Spinal cord (tissue), 10 donors: ENCODE measurements at places on chromosomes 13 and 19. TPM values are rescaled to one million over a fixed set of nuclear protein-coding genes. Genes with fewer than 3 reads are reported as not detected.

HPN gene
- polyA plus RNA-seq, result 1.1 TPM

DNA sequence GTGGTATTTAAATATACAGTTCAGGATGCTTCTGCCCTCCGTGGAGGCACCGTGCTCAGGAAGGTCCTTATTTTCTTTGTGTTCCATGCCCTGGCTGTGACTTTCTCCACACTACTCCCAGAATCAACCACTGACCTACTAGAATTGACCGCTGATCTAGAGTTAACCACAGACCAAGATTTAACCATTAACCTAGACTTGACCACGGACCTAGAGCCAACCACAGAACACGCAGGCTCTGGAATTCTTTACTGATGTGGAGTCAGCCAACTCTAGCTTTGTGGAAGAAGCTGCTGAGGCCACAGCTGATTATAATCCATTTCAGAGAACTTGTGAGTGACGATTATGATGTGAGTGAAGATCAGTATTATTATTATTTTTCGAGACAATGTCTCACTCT is 18.0 kb downstream of the GTF2F2 start:
- DNase-seq, result no peak

- no peak for DNase-seq
Measured at GRCh38 chr13:79581870-79582315, 100.9 kb downstream of the NDFIP2 start.

DNA sequence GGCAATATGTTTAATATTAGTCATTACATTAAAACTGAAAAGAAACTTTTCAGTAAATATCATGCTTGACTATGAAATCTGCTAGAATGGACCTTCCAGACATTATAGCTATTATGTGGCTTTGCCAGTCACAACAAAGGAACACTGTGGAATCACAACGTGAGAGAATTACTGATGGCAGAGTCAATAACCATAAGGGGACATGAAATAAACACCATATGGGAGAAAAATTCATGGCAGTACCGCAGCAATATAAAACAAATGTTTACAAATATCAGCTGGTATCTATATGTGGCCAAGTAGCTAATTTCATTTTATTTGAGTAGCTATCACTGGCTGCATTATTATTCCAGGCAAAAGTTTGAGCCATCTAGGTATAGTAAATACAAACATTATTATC is 1818.6 kb downstream of the PCDH9 start:
- peak; percentile 64 for DNase-seq

GRCh38 chr13:34816245-34816884 is 125.7 kb upstream of the NBEA start:
- peak; percentile 60 for DNase-seq

GRCh38 chr19:33503433-33504057 is 18.0 kb downstream of the PEPD start:
- DNase-seq, result no peak

ADGRE3 gene
- not detected for polyA plus RNA-seq

DNA sequence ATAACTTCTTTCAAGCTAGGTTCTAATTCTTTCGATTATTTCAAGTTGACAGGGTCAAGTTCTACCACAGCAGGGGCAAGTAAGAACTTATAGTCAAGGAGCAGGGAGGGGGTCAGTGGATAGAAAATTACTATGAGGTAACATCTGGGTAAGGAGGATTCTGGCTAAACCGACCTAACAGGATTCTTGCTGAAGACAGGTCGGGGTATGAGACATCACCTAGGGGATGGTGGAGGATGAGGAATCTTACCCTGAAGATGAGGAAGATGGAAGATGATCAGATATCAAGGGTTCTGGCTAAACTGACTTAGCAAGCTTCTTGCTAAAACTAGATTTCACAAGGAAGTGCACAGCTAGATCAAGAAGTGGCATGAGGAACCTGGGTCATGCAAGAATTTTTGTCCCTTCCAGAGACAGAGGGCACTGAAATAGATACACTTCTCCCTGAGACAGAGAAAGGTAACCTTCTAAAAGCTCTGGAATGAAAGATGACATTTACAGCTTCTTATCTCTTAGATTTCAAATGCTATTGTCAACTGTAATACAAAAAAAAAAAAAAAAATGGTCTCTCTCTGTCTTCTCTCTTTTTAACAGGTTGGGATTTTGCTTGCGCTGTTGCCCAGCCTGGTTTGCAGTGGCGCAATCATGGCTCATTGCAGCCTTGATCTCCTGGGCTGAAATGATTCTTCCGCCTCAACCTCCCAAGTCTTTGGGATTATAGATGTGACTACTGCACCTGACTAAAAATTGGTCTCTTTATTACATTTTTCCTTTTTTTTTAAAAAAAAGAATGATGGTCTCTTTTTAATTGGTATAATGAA is 9.6 kb upstream of the METTL21C start:
- DNase-seq, result no peak

- DNase-seq, result no peak
Measured at GRCh38 chr13:102017248-102017647, 384.6 kb downstream of the FGF14 start.

- DNase-seq, result no peak
Measured at GRCh38 chr13:75771818-75772217, 135.7 kb downstream of the LMO7 start.

ANO8 gene
- polyA plus RNA-seq, result 59.3 TPM

DNA sequence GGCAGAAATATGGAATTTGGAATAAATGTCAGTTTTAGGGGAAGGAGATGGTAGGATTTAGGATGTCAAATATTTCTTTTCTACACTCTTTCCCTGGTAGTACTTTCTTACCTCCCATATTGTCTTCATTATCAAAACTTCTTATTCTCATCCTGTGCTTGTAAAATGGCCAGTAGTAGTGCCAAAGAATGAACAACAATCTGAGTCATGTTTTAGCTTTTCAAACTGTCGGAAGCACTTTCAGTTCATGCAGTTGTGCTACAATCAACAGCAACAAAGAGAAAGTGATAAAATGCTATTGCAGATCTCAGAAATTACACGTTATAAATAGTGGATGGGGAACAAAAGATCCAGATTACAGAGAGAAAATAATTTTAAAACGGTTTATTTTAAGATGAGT is 193.7 kb upstream of the RXFP2 start:
- no peak for DNase-seq

IL4I1 gene
- 1.3 TPM for polyA plus RNA-seq

- no peak for DNase-seq
Measured at GRCh38 chr19:50330365-50331078, 1.3 kb upstream of the KCNC3 start.

FCGBP gene
- polyA plus RNA-seq, result 2.3 TPM

DNA sequence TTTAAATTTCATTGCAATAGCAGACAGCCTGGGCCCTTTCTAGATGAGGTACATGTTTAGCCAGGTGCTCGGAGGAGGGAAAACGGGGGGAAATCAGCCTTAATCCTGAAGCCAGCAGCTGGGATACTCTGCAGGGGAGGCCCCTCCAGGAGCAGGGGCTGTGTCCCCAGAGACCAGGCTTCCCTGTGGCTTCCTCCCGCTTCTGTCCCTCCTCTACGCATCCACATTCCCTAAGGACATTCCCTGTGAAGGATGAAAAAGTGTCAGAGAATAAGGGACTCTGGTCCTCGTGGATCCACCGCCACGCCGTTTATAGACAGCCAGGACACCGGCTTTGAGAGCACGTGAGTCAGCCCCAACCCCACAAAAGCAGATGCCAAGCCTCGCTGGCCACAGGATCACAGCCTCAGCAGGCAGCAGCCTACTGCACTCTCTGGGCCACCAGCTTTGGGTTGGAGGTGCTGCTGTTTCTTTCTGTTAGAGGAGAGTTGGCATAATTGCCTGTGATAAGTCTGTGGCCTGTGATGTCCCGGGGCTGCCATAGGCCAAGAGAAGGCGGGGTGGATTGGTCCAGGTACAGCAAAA is 36.7 kb upstream of the RANBP3 start:
- no peak for DNase-seq

GRCh38 chr13:50375792-50376191 is 360.5 kb downstream of the KCNRG start:
- DNase-seq, result no peak

DNA sequence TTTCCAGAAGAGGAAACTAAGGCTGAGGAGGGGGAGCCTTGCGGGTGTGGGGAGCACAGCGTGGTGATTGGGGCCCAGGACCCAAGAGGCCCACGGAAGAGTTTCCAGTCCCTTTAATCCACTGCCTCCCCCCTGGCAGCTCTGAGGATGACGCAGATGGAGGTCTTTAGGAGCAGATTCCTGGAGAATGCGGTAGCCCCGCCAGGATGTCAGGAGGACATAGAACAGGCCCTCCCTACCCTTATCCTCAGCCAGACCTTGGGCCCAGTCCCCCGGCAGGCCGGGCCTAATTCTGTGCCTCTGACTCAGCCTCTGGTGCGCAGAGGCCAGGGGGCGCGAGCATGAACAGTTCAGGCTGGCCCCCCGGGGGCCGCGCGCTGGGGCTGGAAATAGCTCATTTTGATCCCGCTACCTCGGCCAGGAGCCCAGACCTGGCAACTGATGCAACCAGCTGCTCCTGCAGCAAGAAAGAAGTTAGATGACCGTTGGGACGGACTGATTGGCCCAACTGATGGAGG is 461 bp upstream of the HSPB6 start:
- no peak for DNase-seq

DNA sequence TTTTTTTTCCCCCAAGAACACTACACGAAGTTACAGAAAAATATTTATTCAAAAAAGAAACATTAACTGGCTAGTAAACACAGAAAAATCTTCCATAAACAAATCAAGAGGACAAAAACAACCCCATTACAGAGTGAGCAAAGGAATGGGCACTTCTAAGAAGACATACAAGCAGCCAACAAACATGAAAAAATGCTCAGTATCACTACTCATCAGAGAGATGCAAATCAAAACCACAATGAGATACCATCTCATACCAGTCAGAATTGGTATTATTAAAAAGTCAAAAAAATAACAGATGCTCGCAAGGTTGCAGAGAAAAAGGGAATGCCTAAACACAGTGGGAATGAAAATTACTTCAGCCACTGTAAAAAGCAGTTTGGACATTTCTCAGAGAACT is 131.7 kb downstream of the UGGT2 start:
- DNase-seq, result no peak

GRCh38 chr13:49071341-49071937 is 95.7 kb downstream of the FNDC3A start:
- DNase-seq, result no peak

CNN1 gene
- polyA plus RNA-seq, result 4.2 TPM

DNA sequence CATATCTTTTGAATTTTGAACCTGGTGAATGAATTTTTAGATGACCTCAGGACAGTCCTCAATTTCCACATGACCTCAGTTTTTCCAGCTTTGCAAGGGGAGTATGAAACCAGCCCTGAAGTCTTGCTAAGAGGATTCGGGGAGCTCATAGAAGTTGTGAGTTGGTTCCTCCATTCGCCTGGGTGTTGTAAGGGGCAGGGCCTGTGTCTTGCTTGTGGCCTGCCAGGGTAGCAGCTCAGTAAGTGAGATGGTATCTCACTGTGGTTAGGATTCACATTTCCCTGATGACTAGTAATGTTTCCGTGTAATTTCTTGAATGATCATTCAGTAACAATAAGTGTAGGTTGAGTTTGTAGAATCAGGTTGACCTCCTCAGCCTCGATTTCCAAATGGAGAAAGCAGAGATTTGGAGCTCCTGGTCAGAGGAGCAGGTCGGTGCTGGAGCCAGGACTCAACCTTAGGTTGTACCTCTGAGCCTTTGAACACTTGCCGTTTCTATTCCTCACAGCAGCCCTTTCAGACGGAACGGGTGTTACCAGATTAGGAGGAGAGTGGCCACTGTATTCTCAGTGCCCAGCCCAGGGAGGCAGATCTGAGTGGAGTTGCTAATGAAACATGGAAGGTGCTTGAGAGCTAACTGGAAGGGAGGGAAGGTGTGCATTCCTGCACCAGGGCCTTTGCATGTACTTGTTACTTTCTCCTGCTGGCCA is 14.6 kb downstream of the NACC1 start:
- no peak for DNase-seq

DNA sequence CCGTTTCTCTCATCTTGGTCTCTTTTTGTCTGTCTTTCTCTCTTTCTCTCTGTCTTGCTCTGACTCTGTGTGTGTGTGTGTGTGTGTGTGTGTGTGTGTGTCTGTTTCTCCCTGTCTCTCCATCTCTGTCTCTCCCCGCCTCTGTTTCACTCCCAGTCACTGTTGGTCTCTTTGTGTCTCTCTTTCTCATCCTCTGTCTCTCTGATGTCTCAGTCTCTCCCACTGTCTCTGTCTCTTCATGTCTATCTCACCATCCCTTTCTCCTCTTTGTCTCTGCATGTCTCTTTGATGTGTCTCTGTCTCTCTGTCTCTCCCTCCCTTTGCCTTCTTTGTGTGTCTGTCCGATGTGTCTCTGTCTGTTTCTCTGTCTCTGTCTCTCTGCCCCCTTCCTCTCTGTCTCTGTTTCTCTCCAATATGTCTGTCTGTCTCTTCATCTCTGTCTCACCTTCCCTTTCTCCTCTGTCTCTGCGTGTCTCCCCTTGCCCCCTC is 2.5 kb downstream of the NFIC start:
- DNase-seq, result no peak

- DNase-seq, result no peak
Measured at GRCh38 chr13:92769046-92769445, 457.6 kb upstream of the GPC6 start.

DNA sequence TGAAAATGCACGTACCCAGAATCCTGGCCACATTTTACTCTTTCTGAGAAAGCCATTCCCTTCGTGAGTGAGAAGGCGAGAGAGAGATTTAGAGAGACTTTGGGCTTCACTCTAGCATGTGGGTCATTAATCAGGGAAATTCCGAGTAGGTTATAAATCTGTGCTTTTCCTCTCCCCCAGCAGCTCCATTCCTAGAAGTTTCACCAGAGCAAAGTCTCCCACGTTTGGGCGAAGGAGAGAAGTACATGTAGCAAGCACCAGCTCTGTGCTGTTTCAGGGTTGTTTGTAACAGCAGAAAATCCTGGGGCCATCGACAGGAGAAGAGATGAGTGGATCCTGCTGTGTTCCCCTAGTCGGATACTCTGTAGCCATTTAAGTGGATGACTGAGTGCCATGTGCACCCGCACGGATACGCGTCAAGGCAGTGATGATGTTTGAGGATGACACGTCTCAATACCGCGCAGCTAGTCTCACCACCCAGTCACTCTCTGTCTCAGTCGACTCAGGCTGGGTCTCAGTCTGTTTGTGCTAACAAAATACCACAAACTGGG is 131.8 kb upstream of the PEG3 start:
- no peak for DNase-seq

TPTE2 gene
- polyA plus RNA-seq, result 0.51 TPM

DNA sequence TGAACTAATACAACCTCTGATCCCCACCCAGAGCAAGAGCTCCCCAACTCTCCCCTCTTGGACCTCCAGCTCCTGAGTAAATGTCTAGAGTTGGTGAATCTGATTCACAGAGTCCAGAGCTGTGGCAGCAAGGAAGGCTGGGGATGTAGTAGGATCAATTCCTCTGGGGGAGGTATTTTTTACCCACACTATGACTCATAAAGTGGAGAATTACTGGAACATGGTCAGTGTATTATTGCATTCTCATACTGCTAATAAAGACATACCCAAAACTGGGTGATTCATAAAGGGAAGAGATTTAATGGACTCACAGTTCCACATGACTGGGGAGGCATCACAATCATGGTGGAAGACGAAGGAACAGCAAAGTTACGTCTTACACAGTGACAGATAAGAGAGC is 496.7 kb downstream of the EFNB2 start:
- DNase-seq, result no peak

SULT2B1 gene
- 0.90 TPM for polyA plus RNA-seq

- no peak for DNase-seq
Measured at GRCh38 chr13:99908140-99908803, 63.3 kb downstream of the ZIC5 start.

SRRM5 gene
- polyA plus RNA-seq, result 1.2 TPM

PRTN3 gene
- polyA plus RNA-seq, result 0.41 TPM

SLC44A2 gene
- 116 TPM for polyA plus RNA-seq
